ENCODE measurements at places on chromosomes 12 and 14.
A peak's percentile ranks its signal among the peaks of the same experiment; 100 is the strongest.

GRCh38 chr12:4388662-4389061 lies 9.2 kb upstream of the FGF23 start:
- no peak for DNase-seq

DNA sequence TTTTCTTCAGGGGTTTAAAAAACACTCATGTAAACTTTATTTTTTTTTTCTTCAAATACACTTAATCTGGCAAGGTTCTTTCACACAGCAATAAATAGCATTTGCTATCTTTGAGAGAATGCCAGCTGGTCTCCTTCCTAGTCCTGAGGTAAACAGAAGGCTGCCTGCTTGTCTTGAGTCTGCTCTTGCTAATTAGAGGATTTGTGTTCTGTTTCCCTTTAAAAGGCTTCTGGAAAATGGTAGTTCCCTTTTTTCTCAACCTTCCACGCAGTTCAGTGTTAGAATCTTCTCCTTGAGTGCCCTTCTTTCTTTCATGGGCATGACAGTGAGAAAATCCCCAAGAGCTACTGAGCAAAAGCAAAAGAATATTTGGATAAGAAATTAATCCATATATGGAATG lies 92.3 kb upstream of the DCN start:
- no peak for DNase-seq

DNA sequence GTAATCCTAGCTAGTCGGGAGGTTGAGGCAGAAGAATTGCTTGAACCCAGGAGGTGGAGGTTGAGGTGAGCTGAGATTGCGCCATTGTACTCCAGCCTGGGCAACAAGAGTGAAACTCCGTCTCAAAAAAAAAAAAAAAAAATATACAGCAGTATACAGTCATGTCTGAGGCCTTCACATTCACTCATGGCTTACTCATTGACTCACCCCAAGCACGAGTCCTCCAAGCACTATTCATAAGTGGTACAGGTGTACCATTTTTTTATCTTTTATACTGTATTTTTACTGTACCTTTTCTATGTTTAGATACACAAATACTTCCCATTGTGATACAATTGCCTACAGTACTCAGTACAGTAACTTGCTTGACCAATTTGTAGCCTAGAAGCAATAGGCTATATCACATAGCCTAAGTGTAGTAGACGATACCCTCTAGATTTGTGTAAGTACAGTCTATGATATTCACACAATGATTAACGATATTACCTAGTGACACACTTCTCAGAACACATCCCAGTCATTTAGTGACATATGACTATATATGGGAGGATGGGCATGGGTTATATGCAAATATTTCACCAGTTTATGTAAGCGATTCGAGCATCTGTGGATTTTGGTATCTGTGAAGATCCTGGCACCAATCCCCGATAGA lies 12.2 kb downstream of the LLPH start:
- DNase-seq, result no peak

- no peak for DNase-seq
These were observed 169.0 kb upstream of the RTL1 start for GRCh38 chr14:101072531-101072930.

GRCh38 chr12:30135776-30136175 lies 352.0 kb upstream of the TMTC1 start:
- DNase-seq, result no peak

DNA sequence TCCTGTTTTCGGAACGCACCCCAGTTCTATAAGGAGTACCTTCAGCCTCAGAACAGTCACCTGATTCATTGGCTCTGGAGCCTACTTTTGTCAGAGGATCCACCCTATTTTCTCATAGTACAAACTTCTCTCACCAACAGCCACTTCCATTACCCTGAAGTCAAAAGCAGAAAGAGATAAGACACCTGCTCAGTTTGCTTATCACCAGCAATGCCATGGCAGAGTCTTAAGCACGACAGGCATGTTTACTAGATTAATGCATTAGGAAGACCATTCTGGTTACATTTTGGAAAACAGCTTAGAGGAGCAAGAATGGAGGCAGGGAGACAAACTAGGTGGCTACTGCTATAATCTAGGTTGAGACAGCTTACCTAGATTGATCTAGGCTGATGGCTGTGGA lies 67.7 kb downstream of the GXYLT1 start:
- no peak for DNase-seq

GRCh38 chr12:77222336-77222735 lies 157.0 kb upstream of the E2F7 start:
- DNase-seq, result no peak

- DNase-seq, result no peak
These were observed 3.6 kb downstream of the NAB2 start for GRCh38 chr12:57092529-57092862.

DNA sequence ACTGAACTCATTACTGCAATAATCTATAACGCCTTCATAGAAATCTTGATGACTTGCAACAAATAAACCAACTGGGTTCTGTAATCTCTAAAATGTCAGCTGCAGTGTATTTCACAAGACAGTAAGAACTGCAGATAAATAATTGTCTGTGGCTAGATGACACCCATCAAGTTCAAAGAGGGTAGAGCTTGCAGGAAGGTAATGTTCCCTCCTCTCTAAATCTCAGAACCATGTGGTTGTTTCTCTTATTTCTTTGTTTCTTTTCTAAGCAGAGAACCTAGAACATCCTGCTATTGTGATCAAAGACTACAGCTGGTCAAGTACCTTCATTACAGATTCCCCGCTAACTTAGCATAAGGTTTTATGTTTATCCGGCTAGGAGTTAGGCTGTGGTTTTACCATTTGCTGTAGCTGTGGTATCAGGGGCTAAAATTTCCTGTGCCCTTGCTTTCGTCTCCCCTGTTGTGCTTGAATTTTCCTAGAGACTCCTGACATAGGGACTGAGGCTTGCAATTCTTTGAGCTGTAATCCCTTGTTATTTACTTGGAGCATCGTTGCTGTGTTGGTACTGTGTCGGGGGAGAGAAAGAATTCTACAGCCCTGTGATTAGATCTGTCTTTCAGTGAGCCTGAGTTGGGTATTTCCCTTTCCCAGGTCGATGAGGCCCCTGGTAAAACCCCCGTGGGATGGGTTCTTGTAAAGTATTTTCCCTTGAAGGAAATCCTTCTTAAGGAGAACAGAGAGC lies 253.1 kb upstream of the BTG1 start:
- DNase-seq, result no peak

DNA sequence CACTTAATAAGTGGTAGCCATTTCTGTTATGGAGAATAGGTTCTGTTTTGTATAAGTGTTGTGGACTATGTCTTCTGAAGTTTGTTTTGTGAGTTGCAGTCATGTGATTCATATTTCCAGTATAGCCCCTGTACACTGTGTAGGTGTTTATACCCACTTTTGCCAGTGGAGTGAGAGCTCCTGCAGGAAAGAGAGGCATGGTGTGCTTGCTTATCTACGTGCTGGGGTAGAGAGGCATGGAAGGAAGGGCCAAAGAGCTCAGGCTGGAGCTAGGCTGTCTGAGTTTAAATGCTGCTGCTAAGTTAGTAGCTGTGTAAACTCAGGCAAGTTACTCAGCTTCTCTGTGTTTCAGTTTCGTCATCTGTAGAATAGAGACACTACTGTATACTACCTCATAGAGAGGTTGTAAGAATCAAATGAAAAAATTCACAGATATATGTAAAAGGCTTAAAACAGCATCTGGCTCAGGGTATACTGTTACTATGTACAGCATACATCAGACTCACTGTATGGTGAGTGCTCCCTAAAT lies 88.2 kb upstream of the SLC38A2 start:
- DNase-seq, result no peak

- peak; percentile 47 for DNase-seq
These were observed 923.0 kb upstream of the TMEM132C start for GRCh38 chr12:127343940-127344339.

DNA sequence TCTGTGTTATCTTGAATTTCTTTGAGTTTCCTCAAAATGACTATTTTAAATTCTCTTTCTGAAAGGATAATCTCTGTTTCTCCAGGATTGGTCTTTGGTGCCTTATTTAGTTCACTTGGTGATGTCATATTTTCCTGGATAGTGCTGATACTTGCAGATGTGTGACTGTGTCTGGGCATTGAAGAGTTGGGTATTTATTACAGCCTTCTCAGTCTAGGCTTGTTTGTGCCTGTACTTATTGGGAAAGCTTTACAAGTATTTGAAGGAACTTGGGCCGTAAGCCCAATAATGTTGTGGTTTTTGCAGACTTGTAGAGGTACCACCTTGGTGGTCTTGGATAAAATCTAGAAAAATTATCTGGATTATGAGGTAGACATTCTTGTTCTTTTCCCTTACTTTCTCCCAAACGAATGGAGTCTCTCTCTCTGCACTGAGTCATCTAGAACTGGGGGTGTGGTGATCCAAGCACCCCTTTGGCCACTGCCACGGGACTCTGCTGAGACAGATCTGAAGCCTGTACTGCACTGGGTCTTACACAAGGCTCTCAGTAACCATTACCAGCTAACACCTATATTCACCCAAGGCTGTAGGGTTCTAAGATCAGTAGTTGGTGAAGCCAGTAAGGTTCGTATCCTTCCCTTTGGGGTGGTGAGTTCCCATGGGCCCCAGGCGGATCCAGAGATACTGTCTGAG lies 703.7 kb upstream of the MGAT4C start:
- DNase-seq, result no peak

DNA sequence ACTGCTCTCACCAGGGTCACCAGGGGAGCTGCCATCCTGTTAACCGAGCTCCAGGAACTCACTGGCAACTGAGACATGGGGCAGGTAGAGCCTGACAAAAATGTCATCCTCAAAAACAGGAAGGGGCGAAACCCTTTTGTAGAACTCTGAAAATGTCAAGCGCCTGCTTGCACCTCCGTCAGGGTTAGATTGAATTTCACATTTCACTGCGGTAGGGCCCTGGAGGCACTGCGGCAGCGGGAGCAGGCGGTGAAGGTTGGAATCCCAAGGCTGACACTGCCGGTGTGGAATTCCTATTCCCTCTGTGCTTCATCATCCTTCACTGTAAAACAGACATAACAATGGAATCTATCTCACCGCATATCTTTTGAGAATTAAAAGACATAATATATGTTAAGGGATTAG lies 142.8 kb upstream of the TMCC3 start:
- DNase-seq, result peak; percentile 41

GRCh38 chr12:77979597-77980250 lies 149.0 kb downstream of the NAV3 start:
- DNase-seq, result no peak

DNA sequence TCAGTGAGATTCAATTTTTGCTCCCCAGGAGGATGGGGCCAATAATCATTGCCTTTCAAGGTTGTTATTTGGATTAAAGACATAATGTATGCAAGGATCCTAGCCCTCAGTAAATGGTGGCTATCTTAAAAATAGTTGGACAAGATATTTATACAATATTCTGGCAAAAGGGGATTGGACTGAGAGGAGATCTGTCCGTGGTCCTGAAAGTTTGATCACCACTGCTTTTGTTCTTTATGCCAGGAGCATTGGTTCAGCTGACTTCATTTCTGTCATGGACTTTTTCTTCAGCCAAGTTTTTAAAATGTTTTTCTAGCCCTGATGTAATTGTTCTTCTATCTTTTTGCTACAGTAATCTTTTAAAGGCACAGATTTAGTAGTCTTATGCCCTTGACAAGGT lies 70.2 kb upstream of the TCL1A start:
- peak; percentile 33 for DNase-seq

DNA sequence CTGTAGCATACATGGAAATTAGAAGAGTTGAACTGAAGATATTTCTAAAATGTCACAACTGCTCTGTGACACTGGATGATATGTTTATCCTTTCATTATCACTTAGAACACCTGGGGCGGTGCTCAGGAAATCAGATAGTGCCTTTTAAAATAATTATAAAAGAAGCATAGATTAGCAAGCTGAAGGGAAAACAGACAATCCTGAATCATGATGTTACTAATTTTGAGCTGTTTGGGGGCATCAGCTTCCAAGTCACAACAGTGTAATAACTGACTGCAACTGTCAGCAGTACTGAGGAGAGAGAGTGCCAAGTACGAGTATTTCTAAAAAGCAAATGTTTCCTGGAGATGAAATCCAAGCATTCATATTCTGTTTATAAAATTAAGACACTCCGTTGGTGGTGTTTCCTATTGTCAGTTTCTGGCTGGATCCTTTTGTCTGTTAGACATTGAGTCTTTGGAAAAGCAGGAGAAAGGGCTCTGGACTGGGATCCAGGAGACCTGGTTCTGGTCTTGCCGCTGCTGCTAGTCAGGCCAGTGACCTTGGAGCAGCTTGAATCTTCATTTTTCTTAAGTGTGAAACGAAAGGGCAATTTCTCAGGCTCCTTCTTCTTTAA lies 380.1 kb downstream of the EGLN3 start:
- DNase-seq, result no peak

- no peak for DNase-seq
These were observed 3.6 kb upstream of the DNAJC22 start for GRCh38 chr12:49342914-49343731.

DNA sequence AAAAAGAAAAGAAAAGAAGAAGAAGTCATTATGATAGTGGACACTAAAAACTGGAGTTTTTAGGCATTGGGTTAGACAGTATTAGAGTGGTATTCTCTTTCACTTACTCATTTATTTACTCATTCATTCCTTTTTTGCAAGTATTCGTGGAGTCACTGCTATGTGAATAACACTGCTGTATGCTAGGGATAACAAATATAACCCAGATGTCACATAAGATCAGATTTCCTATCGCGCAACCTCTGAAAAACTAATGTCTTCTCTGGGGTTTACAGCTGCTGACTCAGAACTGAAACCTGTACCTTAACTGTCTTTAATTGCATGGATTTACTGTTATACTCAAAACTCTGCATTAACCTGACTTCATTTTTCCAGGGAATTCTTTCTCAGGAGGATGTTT lies 353.7 kb downstream of the LRIG3 start:
- DNase-seq, result peak; percentile 60

DNA sequence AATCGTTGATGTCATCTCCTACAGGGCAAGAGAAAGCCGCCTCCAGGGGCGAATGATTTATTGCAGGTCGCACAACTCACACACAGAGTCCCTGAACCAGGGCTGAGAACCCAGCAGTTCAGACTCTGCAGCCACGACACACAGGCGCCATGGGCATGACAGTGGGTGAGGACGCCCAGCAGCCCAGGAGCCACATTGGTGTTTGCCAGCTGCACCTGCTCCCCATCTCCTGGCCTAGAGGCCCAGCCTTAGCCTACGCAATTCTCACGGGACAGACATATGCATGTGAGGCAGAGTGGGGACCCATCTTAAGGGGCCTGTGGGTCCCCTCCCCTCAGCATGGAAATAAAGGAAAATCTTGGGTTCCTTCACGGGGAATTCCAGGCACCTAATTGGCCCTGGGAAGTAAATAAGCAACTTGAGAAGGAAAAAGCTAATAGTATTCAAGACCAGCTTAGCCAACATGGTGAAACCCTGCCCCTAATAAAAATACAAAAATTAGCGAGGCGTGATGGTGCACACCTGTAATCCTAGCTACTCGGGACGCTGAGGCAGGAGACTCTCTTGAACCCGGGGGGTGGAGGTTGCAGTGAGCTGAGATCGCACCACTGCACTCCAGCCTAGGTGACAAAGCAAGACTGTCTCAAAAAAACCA lies 69.3 kb downstream of the RIMBP2 start:
- no peak for DNase-seq

GRCh38 chr14:85686908-85687307 lies 157.0 kb downstream of the FLRT2 start:
- no peak for DNase-seq

GRCh38 chr12:51519755-51520154 lies 71.3 kb upstream of the SCN8A start:
- DNase-seq, result no peak

GRCh38 chr12:13193505-13194231 lies 2.9 kb upstream of the EMP1 start:
- DNase-seq, result no peak
